ENCODE measurements at places on chromosomes 4 and X.

DNA sequence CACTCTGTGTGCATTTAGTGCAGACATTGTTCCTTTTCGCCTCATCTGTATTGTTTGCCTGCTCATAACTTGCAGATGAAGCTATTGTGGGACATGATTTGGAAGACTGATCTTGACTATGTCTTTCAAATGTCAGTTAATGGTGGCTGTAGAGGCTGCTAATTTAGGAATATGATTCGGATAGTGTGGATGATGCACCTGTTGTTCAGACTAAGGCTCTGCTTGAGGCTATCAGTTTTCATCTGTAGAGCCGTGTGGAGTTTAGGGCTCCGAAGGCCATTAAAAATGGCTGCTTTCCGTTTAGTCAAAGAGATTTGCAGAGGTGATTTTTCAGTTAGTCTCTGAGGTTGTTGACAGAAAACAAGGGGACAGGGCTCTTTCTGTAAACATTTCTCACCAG, 102.0 kb downstream of the GBA3 start:
- DNase-seq: no peak

- no peak for DNase-seq
Observed at GRCh38 chr4:102647117-102647516, 113.7 kb downstream of the MANBA start.

- no peak for DNase-seq
Observed at GRCh38 chrX:107454302-107454701, 4.8 kb downstream of the FRMPD3 start.

DNA sequence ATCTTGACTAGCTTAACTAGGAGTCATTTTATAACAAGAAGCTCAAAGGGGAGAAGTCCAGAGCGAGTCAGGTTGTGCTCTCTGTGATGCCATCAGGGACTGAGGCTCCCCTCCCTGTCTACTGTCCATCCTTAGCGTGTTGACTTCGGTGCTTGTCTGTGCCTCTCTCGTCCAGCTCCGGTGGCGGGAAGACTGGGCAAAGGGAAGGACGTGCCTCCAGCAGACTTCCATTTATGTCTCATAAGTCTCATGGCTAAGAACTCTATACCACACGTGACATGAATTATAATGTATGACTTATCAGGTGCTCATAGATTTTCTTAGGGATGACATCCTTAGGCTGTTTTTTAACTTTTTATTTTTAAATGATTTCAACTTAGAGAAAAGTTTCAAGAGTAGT, 92.6 kb upstream of the TLR2 start:
- DNase-seq: no peak

- DNase-seq: no peak
Observed at GRCh38 chr4:148779771-148780170, 337.6 kb upstream of the NR3C2 start.

DNA sequence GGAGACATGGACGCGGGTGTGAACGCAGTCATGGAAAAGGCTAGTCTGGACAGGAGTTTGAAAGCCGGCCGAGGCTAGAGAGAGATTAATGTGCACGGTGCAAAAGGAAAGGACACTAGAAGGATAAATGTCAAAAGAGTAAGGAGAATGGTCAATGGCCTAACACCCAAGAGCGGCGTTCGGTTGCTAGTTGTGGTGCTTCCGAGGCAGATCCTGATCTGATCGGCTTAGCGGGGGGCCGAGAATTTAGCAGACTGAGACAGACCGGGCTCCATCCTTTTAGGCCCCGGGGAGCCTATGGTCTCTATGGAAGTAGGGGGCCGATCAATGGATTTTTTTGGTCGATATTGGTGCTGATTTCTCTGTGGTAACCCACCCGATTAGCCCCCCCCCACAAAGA, 6.9 kb downstream of the GAGE10 start:
- DNase-seq: no peak

- DNase-seq: no peak
Observed at GRCh38 chr4:171812665-171813525, at the start of gene GALNTL6. TSS of gene GALNTL6 (plus strand) at chr4:171813404.

DNA sequence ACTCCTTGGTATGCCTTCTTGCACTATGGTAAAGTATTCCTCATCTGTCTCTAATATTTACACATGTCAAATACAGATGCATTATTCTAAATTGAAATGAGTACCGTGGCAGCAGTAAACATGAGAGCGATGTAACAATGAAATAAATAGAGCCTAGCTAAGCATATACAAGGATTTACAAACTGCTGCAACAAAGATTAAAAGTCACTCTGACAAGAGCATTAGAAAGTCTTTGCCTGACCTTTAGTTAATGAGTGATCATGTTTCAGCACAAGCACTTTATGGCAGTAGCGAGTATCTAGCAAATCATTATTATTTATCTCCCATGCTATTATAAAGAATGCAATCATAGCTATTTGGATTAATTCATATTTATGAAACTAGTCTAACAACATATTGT, 547.0 kb upstream of the NDST4 start:
- no peak for DNase-seq

- DNase-seq: no peak
Observed at GRCh38 chr4:169033660-169034059, 23.6 kb upstream of the CBR4 start.

DNA sequence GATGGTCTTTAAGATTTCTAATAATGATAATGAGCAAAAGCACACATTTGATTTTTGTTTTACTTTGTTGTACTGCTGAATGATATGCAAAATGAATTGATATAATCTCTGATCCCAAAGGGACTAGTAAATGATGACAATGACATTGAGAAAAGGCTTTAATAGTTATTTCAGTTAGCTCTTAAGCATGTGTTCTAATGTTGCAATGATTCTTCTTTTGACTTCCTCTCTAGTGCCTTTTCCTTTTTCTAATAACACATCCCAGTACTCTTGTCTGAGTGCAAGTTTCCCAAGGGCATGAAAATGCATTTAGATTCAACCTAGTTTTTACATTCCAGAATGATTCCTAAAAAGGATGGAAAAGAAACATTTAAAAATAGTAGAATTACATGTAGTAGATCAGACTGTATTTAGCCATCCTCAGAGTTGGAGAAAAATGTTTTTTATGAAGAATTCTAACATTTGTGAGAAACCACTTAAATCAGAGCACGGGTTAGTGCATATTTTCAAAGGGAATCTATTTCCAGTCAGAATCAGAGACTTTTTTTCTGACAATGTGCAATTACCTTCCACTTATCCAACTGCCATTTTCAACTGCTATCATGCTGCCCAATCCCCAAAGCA, 508.8 kb downstream of the C4orf33 start:
- peak; percentile 78 for DNase-seq

DNA sequence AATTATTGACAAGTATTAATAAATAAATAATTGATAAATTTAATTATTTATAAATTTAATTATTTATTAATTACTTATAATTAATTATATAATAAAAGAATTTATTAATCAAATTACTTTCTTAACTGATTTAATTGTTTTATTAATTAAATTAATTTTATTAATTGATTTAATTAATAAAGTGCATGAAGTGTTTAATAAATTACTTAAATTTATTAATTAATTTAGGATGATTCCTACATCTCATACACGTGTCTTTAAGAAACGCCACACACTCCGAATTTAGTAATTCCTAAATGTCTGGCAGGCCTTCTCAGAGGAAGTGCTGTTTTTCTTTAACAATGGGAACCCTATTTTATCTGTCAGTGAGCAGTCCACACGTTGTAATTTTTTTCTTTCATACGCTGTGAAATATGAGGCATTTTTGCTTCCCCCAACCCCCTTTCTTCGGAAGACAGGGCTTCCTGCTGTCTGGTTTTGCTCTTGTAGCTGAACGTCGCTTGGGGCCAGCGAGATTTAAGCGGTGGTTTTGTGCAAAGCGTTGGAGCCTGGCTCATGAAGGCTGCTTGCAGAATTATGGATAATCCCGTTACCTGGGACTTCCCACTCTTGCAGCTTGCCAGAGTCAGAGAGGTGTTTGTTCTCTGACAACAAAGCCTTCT, 46.8 kb downstream of the CRLF2 start:
- DNase-seq: no peak

DNA sequence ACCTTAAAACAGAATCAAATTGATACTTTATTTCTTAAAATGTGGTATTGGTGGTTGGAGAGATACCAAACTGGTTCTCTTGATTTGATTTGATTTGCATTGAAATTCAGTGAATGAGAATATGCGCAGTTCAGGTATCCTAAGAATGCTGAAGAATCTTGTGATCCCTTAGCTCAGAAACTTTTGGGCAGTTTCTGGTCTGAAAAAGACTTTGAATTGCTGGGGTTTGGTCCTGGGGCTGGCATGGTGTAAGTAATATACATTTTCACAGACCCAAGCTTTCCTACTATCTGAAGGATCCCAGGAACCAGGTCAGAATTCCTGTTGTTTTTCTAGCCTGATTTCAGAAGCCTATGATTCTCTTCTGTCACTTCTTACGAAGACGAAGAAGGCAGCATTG, 6.6 kb downstream of the RAB33B start:
- DNase-seq: no peak

GRCh38 chrX:12767856-12768255, 23.4 kb upstream of the PRPS2 start:
- DNase-seq: no peak

DNA sequence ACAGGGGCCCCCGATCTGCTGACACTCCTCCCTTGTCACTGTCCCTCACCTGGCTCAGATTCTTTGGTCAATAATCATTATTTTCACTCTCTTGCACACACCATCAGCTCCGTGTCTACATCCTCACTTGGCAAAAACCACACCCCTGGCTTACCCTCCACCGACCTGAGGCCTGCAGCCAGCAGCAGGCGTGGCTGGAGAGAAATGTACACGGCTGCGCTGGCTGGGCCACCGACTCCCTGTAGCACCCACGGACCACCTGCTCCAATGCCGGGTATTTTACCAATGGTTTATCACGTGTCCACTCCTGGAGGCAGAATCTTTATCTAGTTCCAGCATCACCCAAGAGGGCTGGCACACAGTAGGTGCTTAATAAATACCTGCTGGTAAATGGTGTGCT, 98.4 kb downstream of the WFS1 start:
- DNase-seq: no peak

DNA sequence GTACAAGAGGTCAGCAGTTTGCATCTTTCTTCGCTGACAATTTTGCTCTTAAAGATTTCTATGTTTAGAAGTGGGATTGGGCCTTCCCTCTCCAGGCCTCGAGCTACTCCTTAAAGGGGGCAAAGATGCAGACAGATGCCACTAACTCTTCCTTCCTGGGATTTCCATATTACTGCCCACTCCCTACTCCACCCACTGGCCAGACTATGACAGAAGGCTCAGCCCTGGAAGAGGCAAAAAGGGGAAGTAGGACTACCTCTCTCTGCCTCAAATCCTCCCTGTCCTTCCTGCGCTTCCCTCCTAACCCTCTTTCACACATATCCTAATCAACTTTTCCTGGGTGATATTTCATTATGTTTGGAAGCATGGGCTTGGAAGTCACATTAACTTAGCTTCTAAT, 58.3 kb downstream of the EVC2 start:
- DNase-seq: no peak

DNA sequence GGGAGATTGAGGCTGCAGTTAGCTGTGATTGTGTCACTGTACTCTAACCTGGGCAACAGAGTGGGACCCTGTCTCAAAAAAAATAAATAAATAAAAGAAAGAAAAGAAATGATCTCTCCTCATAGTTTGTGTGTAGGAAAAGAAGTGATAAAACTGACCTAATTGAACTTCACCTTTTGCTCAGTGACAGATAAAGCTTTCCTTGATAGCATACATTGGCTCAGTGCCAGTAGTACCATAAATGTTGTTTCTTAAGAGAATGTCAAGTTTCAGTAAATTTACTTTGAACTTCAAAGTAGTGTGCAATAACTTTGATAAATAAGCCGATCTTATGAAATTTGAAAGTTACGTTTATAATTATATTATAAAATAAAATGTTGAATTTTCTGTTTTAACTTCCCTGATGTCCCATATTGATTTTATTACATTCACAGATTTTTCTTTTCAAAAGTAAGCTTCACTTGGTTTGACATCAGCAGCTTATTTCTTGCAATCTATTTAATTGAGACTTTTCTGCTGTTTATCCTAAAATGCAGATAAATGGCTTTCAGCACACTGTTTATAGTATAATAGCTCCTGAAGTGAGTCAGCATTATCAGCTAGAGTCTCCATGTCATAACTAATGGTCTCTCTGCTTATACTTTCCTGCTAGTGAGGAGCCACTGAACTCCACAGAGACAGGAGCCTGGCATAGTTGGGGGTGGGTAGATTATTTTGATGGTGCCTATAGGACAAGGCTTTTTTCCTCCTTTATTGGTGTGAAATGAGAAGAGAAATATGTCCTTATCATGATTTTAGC, 330.1 kb downstream of the BMPR1B start:
- DNase-seq: no peak

GRCh38 chr4:97106161-97106560, 1037.1 kb downstream of the STPG2 start:
- DNase-seq: no peak

DNA sequence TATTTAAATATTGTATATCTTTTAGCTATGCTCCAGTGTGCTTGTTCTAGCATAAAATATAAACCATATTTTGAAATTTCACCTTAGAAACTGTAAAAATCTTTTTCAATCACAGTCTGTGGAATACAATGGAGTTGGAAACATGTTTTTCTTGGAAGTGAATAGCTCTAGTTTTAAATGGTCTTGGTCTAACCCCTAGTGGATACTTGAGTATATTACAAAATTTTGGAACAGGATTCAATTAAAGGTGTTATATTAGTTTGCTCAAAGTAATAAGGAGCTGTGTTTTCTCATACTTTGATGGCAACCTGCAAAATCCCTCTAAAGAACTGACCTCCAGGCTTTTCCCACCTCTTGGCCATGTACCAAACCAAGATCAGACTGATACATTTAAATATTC, 48.2 kb downstream of the STK26 start:
- DNase-seq: peak; percentile 14

DNA sequence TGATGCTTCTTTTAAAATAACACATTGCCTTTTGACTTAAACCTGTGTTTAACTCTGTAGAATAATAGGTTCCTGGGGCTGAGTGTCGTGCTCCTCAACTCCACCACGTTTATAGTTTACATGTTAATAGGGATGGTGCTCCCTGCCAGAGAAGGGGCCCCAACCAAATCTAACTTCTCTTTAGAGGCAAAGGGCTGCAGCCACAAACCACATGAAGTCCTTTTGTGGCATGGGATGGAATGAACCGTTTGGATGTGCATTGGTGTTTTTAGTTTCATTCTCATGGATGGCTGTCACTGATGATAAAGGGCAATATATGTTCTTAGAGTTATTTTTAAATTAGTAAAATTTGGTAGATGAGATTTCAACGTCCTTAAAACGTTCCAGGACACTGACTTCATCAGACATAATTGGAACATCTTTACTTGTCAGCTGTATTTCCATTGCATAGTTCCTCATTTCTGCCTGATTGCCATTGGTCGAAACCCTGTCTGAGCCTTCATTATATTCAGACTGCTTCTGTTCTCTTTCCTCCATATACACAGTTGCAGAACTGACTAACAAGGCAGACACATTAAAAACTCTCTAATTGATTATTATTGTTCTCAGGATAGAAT, 60.4 kb upstream of the HPF1 start:
- no peak for DNase-seq
